ENCODE measurements at places on chromosomes 3 and 15.

GRCh38 chr3:60217156-60217911 is 1033.9 kb downstream of the FHIT start:
- no peak for DNase-seq

DNA sequence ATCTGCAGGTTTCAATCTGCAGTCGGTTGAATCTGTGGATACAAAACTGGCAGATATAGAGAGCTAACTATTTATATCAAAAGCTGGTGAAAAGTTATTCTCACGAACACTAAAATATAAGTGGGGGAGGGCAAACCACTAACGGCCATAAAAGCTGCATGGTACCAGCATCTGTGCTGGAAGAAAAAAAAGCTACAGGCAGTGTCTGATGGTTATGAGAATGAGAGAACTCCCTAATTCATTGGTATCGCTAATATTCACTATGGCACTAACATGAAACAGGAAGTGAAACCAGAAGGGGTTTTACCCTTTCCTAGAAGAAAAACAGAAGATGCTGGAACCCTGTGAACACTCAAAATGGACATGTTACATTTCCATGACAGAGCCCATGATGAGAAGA is 15.9 kb downstream of the CEP70 start:
- no peak for DNase-seq

- no peak for DNase-seq
These were observed 33.6 kb upstream of the PLSCR5 start for GRCh38 chr3:146638718-146639117.

DNA sequence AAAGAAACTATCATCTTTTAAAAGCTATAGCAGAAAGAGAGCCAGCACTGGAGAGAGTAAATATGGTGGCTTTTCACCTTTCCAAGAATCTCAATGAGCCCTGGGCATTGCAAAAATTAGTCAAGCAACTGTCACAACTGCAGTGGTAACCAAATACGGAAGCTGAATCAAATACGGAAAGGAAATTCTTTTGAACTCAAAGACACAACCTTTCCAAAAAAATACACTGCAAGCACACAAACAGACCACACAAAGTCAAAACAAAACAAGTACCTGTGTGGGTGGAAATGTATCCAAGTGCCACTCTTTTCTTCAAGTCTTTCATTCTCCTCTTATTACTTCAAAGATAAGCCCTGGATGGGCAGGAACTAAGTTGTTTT is 17.6 kb downstream of the VGLL4 start:
- no peak for DNase-seq

DNA sequence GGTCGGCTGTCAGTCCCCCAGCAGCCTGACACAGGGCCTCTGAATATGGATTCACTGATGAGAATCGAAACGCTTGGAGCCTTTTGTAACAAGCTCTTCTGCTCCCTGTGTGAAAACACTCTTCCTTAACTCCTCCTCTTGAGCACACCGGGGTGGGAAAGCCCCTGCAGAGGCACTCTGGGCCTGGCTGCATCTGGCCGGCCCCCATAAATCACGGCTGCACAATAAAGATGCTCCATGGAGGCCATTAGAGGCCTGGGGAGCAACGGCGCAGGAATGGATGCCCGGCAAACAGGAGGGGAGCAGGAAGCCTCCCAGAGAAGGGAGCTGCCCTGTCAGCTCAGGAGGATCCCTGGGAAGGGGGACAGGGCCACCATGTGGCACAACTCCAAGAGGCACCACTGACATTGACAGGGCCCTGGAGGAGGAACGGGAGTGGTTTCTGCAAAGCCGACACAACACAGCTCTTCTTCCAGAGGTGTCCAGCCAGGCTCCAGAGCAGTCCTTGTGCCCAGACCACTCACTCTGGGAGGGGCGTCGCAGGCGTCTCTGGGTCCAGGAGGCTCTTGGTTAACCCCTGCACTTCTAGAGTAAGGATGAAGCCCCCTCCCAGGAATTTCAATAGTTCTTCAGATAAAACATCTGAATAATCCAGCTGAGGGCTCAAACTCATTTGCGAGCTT is 509.3 kb upstream of the PPP2R3A start:
- DNase-seq: no peak

DNA sequence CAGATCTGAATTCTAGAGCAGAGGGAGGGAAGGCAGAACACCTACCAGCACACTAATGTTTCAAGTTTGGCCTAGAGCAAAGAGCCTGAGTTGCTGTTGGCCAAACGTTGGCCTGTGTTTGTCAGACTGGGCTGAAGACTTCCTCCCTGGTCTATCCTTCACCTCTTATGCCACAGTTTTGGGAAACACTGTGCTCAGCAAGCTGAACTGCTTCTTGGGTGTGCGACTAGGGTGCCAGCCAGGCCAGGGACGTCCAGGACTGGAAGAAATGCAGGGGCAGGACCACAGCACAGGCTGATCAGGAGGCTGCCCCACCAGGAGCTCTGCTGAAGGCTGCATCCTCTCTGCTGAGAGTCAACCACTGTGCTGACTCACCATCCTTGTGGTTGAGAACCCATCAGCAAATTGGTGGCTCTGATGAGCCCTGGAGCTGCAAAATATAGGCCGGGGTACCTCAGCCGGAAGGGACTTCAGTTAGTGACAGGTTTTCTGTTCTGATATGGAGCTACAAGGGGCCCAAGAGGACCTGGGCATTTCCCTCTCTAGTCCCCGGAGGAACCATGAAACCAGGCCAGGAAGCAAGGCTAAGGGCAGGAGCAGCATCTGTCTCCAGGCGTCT is 131.6 kb upstream of the RASGRP1 start:
- DNase-seq: no peak

- DNase-seq: no peak
These were observed 20.7 kb upstream of the SLC28A1 start for GRCh38 chr15:84863565-84864443.

GRCh38 chr3:71547249-71548198 is 36.0 kb downstream of the FOXP1 start:
- no peak for DNase-seq

DNA sequence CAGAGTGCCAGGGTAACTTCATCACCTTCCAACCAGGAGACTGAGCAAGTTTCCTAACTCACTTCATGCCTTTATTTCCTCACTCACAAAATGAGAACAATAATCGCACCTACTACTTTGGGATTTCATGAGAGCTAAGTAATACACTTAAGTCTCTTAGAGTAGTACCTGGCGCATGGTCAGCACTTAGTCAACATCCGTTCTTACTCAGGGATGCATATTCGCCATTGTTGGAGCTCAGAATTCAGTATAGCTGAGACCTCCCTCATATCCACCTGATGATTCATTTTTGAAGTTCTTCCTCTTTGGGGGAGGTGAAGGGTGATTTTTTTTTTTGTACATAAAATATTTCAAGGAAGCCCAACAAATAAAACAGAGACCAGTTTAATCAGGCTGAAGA is 188.2 kb downstream of the AGBL1 start:
- DNase-seq: no peak

GRCh38 chr3:145427355-145427754 is 733.6 kb downstream of the PLOD2 start:
- no peak for DNase-seq

GRCh38 chr15:58398071-58398470 is 33.7 kb upstream of the LIPC start:
- DNase-seq: no peak

DNA sequence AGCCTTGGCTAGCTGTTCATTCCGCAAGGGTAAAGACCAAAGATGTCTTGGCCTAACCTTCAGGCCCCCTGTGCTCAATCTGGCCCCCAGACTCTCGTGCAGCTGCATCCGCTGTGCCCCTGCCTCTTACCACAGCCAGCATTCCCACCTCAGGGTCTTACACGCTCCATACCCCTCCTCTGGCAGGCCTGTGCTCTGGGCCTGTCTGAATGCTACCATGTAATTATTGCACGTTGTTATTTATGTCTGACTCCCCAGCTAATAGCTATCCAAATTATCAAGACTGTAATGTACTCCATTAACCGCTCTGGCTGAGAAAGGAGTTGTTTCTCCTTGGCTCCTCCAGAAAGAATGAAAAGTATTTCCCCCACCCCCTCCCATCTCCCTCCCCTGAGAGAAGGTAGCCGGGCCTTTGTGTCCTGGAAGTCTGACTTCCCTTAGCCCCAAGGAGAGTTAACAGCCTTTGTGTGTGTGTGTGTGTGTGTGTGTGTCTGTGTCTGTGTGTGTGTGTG is 54.5 kb upstream of the UBE2E1 start:
- no peak for DNase-seq

Data from nucleus accumbens (tissue), 56 donors.